ENCODE measurements at places on chromosomes 1 and 21.

DNA sequence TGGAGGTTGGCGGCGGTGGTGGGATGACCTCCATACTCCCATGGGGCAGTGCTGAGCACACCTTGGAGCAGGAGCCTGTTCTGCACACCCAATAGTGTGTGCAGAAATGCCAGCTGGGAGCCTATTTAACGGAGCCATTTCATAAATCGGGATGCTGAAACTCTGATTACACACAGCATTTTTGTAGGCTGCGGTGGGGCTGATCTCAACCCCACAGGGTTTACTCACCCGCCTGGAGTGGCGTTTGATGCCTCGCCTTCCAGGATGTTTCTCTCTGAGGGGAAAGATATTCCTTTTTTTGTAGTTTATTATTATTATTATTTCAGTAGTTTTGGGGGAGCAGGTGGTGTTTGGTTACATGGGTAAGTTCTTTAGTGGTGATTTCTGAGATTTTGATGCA lies 82.6 kb upstream of the WDR26 start:
- ATAC-seq, result no peak

GRCh38 chr1:209580577-209580976 lies 2.9 kb upstream of the CAMK1G start:
- ATAC-seq, result no peak

- ATAC-seq, result no peak
These were observed 15.5 kb upstream of the DR1 start for GRCh38 chr1:93330196-93330595.

- no peak for ATAC-seq
These were observed 108.2 kb downstream of the CDC7 start for GRCh38 chr1:91608876-91609275.
